ENCODE measurements at places on chromosomes 4 and X. TPM values are rescaled to one million over a fixed set of nuclear protein-coding genes. Genes with fewer than 3 reads are reported as not detected.

CLDN2 gene
- not detected for total RNA-seq

VSIG1 gene
- under 0.01 TPM for total RNA-seq

PHKA1 gene
- total RNA-seq: 5.9 TPM

CPE gene
- total RNA-seq: 18.2 TPM

PAGE2B gene
- total RNA-seq: not detected

IL1RAPL2 gene
- total RNA-seq: not detected

MAGEA2 gene
- total RNA-seq: not detected

UGT2B7 gene
- not detected for total RNA-seq

CFAP99 gene
- total RNA-seq: under 0.01 TPM

SUPT20HL2 gene
- total RNA-seq: not detected

RS1 gene
- total RNA-seq: not detected

FAM241A gene
- total RNA-seq: 0.65 TPM

FHDC1 gene
- total RNA-seq: 0.91 TPM

CSTF2 gene
- total RNA-seq: 9.8 TPM

All from articular chondrocyte of knee joint (primary cell).